ENCODE measurements at places on chromosomes 6 and 20.

GRCh38 chr6:44976677-44977641, 351.2 kb upstream of the RUNX2 start:
- no peak for DNase-seq

DNA sequence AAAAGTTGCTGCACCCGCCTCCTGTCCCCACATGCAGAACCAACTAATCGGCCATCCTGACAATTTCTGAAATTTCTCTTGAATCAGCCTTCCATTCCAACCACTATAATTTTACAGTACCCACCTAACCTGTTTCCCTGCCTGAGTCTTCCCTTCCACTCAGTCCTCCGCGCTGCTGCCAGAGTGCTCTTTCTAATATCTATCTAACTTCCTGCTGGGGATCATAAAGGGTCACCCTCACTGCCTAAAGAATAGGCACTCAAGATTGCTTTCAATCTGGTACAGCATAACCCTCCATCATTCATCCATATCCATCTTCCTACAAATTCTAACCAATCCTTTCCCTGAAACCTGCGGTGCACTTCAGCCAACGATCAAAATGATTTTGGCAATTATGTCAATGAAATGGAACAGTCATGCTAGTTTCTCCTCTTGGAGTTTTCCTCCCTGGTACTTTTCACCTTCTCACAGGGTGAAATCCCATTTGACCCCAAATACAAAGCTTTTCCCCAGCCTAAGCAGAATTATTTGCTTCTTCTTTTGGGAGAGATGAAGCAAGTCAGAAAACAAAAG, 117.5 kb upstream of the BEND6 start:
- DNase-seq: no peak

DNA sequence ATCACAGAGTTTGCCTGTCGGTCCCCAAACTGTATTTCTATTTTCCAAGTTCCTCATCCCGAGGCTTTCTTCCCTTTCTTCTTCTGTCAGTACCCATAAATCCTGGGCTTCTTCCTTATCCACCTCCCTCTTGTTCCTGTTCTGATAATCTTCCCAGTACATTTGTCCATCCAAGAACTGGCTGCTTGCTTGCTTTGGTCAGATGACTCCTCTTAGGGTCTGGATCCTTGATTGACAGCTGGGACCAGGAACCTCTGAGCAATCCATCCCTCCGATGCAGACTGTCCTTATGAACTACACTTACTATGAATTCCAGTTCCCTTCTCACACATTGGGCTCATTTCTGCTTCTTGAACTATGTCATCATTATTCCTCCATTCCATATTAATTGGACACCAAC, 275.3 kb upstream of the CITED2 start:
- no peak for DNase-seq

GRCh38 chr6:107750176-107750797, 73.8 kb downstream of the SCML4 start:
- DNase-seq: no peak

- peak; percentile 98 for DNase-seq
These were observed 1.2 kb downstream of the SLC2A4RG start for GRCh38 chr20:63740627-63741353.

DNA sequence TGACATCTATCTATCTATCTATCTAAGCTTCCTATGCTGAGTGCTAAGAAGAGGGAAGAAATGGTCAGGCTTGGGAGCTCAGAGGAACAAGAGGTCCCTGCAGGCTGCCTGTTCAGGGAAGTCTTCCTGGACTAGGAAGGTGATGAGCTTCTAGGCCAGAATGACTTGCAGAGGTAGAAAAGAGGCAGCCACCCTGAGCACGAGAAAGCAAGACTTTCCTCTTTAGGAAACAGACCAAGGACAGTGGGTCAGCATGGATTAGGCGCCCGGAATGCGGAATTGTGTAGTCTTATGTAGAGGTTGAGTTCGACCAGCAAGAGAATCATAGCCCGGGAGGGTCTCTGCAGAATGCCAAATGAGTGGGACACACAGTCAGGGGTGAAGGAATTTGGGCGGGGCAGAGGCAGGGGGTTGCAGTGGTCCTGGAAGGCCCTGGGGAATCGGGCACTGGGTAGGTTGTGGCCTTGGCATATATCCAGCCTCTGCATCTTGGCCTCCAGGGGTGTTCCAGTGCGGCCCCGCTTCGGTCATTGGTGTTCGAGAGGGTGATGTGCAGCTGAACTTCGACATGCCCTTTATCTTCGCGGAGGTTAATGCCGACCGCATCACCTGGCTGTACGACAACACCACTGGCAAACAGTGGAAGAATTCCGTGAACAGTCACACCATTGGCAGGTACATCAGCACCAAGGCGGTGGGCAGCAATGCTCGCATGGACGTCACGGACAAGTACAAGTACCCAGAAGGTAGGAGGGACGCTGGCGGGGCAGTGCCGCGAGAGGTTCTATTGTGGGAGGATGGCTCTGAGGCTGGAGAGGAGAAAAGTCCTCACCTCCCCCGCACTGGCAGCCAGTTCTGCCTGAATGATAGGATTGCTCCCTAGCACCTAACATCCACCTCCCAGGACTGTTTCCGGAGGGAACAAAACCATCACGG, 32.1 kb downstream of the TGM3 start:
- DNase-seq: no peak

- DNase-seq: no peak
These were observed 40.5 kb upstream of the ASF1A start for GRCh38 chr6:118853408-118853807.

- no peak for DNase-seq
These were observed 671.7 kb upstream of the NRSN1 start for GRCh38 chr6:23454080-23454976.

DNA sequence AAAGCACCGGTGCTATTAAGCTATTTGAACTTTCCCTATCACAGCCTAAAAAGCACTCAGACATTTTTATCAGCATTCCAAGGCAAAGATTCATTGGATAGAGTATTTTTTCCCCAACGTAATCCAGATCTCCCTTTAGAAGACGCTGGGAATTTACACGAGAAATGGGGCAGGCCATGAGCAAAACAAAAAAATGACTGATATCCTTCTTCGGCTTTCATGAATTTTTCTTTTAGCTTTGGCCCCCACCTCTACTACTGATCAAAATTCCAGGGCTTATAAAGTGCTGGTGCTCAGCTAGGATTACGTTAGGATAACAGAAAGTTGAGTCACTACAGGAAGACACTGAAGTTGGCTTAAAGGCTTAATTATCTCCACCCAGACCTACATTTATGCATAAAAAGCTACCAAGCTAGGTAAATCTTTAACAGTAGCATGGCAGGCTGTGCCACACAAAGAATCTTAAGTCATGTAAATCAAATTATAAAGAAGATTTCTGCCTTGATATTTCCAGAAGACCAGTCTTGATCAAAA, 418.5 kb upstream of the BTBD3 start:
- no peak for DNase-seq

- DNase-seq: no peak
These were observed 180.1 kb upstream of the ARID1B start for GRCh38 chr6:156597095-156597494.

- DNase-seq: no peak
These were observed 16.6 kb upstream of the SIRT5 start for GRCh38 chr6:13557841-13558240.

- no peak for DNase-seq
These were observed 7.8 kb upstream of the SLC44A4 start for GRCh38 chr6:31886541-31886991.

GRCh38 chr6:13331516-13332348, 3.4 kb upstream of the TBC1D7 start:
- no peak for DNase-seq

GRCh38 chr20:38269040-38269439, 8.5 kb upstream of the KIAA1755 start:
- no peak for DNase-seq

DNA sequence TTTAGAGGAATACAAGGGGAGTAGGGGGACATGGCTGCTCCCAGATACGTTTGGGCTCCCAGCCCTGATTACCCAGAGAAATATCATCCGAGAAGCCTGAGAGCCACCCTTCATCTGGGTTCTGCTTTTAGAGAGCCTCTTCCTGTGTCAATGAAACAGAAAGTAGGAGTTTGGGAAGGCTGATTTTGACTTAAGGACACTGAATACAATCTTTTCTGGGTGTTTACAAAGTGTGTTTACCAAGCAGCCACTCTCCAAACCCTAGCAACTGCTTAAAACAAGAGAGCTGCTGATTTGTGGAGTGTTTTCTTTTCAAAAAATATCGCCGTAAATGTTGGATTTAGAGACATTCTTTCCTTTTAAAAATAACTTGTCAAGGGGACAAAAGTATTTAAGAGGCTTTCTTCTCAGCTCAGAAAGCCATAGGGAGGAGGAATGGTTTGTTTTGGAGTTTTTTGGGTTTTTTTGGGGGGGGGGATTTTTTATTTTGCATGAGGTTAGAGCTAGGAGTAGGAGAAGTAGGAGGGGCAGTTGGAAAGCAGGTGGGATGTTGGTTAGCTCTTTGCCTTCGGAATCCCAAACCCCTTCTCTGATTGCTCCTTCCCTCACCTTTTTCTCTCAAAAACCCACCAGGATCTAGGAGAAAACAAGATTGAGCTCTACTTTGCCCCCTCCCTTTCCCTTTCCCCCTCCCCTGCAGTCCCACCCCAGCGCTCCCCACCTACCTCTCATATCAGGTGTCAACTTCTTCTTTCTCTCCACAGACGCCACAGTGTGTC, 12.4 kb downstream of the MAFB start:
- no peak for DNase-seq
